ENCODE measurements at places on chromosomes 7 and 10. TPM values are rescaled to one million over a fixed set of nuclear protein-coding genes. Genes with fewer than 3 reads are reported as not detected.

DNA sequence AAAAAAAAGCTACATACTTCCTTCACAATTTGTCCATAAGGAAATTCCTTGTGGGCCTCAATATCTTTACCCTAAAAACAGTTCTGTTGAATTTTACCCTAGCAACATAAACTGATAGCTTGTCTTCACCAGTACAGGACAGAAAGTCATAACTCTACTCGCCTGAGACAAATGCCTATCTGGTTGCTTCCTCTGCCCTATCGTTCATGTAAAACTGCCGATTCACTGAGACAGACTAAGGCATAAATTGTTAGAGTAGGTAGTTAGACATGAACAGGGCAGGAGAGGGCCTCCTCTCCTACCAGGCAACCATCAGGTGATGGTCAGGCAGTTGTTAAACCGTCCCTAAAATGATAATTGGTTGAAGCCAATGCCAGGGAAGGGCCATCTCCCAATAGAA is 25.0 kb downstream of the IFIT3 start:
- no peak for DNase-seq
- peaks cover 45% of the 10 kb centered on the region for H3K4me1 ChIP-seq
- H3K27me3 ChIP-seq = no peaks in the 10 kb centered on the region
- H3K36me3 ChIP-seq = peaks cover 5% of the 10 kb centered on the region
- H3K27ac ChIP-seq = peak overlapping the region; percentile 98

DNA sequence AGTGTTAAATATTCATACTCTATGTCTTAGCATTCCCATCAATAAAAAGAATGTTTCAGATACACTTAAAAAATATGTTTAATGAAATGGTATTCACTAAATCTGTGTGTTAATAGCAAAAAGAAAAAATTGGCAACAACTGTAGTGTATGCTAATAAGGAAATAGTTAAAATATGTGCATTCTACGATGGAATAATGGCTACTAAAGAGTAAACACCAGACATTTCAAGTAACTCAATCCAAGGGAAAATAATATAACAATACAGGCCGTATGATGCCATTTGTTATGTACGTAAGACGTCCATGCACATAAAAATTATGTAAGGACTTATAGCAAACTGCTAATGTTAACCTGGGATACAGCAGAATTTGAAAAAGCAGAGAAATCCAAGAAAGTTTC is 46.6 kb downstream of the MAD1L1 start:
- peaks cover 20% of the 10 kb centered on the region for H3K4me1 ChIP-seq
- H3K27me3 ChIP-seq = no peaks in the 10 kb centered on the region
- no peak overlapping the region for H3K4me3 ChIP-seq
- H3K36me3 ChIP-seq = peaks cover 40% of the 10 kb centered on the region

DNA sequence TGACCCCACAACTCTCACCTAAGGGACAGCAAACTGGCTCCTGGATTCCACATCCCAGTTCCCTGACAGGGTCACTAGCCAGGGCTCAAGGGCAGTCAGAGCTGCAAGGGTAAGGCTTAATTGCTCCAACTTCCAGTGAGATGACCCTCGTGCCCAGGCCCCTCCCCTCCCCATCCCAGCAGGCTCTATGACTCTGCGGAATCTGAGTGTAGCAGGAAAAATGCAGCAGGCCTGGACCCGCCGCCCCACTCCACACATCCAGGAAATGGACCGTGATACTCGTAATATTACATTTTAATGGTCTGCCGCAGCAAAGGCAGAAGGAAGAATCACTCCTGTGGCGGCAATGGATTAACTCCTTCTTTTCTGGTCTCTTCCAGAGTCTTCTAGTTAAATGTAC is 91.7 kb upstream of the CHST15 start:
- H3K27ac ChIP-seq = no peak overlapping the region
- no peak for DNase-seq
- H3K4me3 ChIP-seq = no peak overlapping the region

DNA sequence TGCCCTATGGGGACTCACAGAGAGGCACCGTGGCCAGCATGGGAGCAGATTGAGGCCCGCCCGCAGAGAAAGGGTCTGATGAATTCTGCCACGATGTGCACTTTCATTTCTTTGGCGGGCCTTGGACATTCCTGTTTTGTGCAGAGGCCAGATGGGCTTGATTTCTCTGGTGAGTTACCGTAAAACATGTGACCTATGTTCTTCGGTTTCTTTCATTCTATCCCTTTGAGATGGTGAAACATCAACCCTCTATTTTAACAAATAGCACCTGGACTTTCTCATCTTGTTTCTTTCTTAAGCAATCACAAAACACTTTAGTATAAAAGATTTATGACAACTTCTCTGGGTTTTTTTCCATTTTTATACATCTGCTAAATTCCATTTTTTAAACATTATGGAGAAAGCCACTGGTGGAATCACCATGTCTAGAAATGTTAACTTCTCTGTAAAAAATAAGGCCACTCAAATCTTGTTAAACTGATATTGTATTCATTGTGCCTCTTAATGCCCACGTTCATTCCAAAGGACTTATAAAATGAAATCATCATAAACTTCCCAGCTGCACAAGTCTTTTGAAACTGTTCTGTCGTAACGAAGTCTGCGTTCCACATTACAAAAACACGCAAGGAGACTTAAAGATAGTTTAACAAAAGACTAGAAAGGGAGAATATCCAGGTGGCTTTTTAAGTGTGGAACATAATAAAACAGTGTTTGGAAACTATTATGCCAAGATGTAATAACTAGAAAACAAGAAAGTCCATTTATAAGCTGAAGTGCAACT is 21.4 kb upstream of the ODAD2 start:
- H3K4me3 ChIP-seq = no peak overlapping the region
- H3K36me3 ChIP-seq = no peaks in the 10 kb centered on the region
- H3K27ac ChIP-seq = no peak overlapping the region
- no peak for DNase-seq
- no peaks in the 10 kb centered on the region for H3K4me1 ChIP-seq

DNA sequence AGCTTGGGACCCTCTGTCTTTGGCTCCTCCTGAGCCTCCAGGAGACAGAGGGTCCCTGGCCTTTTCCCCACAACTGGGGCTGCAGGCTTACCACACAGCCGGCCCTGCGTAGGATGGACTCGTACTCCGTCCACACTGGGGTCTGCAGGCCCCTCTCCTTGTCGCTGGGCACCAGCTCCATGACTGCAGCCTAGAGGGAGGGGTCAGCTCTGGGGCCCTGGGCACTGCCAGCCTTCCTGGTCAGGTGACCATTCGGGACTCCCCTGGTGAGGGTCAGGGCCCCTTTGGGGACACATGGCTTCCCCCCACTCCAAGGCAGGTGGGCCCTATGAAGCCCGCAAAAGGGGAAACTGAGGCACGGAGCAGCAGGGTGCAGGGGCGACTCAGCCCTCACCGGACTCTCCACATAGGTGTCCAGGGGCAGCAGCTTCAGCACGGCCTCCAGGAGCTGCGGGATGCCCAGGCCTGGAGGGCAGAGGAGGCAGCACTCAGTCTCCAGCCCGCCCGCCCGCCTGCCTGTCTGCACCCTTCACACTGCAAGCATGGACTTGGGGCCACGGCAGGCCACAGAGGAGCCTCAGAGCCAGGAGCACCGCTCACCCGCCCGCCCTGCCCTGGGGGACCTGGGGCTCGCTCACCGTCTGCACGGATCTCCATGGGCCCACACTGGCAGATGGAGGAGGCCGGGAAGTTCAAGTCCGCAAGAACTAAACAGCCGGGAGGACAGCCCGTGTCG is 1.1 kb downstream of the FUOM start:
- no peak overlapping the region for H3K27ac ChIP-seq
- peaks cover 10% of the 10 kb centered on the region for H3K4me1 ChIP-seq
- H3K4me3 ChIP-seq = peak overlapping the region; percentile 82
- H3K27me3 ChIP-seq = no peaks in the 10 kb centered on the region

GRCh38 chr7:8254667-8255066 is 7.3 kb downstream of the ICA1 start:
- H3K27me3 ChIP-seq = peaks cover 13% of the 10 kb centered on the region
- no peak overlapping the region for H3K4me3 ChIP-seq
- no peaks in the 10 kb centered on the region for H3K36me3 ChIP-seq
- DNase-seq = no peak
- no peaks in the 10 kb centered on the region for H3K4me1 ChIP-seq
- H3K27ac ChIP-seq = peak overlapping the region; percentile 8

DNA sequence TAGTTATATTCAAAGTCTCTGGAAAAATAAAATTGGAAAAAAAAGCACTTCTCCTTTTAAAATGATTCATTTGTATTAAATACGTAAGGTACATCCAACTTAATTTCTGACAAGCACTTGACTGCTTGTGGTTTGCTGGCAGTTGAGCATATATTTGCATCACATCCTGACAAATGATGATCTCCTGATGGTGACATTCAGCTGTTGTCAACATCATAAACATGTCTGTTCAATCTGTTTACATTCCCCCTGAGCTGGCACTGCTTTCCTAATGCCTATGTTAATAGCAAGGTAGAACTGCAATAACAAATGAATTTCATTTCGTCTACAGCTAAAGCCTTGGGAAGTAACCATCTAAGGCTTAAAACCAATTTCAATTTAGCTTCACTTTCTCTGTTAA is 24.4 kb downstream of the TSPAN12 start:
- H3K36me3 ChIP-seq = peaks cover 34% of the 10 kb centered on the region
- H3K4me3 ChIP-seq = no peak overlapping the region
- DNase-seq = no peak

- peaks cover 25% of the 10 kb centered on the region for H3K4me1 ChIP-seq
- peak overlapping the region; percentile 94 for H3K27ac ChIP-seq
- peak overlapping the region; percentile 74 for H3K4me3 ChIP-seq
- H3K36me3 ChIP-seq = peaks cover 7% of the 10 kb centered on the region
Measured at GRCh38 chr10:95247200-95247880, 43.5 kb downstream of the PDLIM1 start.

DNA sequence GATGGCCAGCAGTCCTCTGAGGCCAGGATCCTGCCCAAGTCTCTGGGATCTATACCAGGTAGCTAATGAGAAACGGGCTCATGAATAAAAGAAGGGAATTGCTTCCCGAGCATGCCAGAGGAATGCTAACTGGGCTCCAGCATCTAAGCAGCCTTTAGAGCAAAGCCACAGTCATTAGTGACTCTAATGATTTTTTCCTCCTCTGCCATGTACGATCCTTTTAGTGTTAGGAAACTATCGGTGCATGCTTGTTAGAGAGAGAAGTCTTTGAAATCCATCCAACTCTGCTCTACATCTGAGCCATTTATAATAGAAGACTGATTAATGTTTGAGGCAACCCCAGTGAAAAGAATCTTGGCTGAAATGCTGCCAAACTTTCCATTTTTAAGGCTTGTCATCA is 124.9 kb upstream of the TCERG1L start:
- H3K4me1 ChIP-seq = no peaks in the 10 kb centered on the region
- H3K36me3 ChIP-seq = no peaks in the 10 kb centered on the region
- peak overlapping the region; percentile 8 for H3K4me3 ChIP-seq
- H3K27me3 ChIP-seq = peaks cover 45% of the 10 kb centered on the region
- no peak for DNase-seq
- H3K27ac ChIP-seq = peak overlapping the region; percentile 37

DNA sequence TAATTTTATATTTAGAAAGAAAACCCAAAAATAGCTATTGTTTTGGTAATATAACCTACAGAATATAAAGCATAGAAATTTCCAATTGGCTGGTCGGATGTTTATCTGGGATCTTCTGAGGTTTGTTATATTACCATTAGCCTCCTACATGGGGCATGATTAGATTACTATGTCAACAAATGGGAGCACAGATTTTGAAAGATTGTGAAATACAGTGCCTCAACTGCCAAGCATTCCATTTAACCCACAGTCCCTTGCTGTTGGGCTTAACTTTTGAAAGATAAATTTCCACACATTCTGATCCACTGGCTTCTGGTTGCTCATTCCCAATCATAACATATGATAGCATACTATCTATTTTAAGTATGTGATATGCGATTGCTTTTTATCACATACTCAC is 455.4 kb upstream of the C7orf33 start:
- H3K4me3 ChIP-seq = no peak overlapping the region
- no peak overlapping the region for H3K27ac ChIP-seq
- peaks cover 8% of the 10 kb centered on the region for H3K4me1 ChIP-seq
- no peak for DNase-seq
- H3K27me3 ChIP-seq = peaks cover 6% of the 10 kb centered on the region

DNA sequence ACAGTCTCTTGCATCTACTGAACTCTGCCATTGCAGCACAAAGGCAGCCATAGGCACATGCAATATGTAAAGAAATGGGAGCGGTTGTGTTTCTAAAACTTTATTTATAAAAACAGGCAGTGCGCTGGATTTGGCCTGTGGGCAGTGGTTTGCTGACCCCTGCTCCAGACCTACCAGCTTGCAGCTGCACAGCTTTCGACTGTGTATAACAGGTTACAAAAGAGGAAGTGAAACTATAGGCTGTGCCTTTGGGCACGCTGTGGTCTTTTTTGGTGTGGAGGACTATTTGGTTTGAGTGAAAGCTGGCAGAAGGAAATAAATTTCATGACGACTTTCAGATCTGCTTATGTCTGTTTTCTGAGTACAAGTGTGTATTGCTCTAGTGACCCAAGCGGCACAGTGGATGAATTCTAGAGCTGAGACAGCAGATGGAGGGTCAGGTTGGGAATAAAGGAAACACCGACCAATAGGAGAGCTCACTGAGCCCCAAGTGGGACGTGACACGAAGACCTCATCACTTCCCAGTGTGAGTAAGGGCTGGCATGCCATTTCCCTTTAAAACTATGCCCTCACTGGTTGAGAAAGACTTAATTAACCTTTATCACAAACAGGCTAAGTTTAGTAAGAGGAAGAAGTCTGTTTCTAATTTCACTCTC is 152.7 kb downstream of the ANK3 start:
- no peaks in the 10 kb centered on the region for H3K27me3 ChIP-seq
- no peak overlapping the region for H3K27ac ChIP-seq
- H3K36me3 ChIP-seq = peaks cover 4% of the 10 kb centered on the region
- H3K4me3 ChIP-seq = no peak overlapping the region
- DNase-seq = no peak

- H3K27me3 ChIP-seq = no peaks in the 10 kb centered on the region
- no peaks in the 10 kb centered on the region for H3K36me3 ChIP-seq
- H3K4me1 ChIP-seq = peaks cover 15% of the 10 kb centered on the region
- DNase-seq = no peak
- no peak overlapping the region for H3K4me3 ChIP-seq
Measured at GRCh38 chr10:4051011-4051640, 266.1 kb upstream of the KLF6 start.

DNA sequence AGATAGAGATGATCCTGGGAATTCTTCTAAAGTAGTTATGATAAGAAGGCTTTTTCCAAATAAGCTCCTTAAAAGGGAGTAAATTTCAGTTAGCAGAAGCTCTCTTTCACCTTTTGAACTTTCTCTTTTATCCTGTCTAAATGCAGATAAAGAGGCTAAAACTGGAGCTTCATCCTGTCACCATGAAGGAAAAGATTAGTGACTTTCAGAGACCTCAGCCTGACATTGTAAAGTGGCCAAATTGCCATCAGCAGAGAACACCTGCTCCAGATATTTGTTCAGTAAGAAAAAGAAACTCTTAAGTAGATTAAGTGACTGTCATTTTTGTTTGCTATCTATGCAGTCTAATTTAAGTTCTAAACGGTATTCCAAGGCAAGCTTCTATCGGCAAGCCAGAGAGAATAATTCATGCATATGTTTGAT is 18.3 kb downstream of the VWDE start:
- no peaks in the 10 kb centered on the region for H3K27me3 ChIP-seq
- no peak overlapping the region for H3K27ac ChIP-seq
- DNase-seq = no peak
- H3K4me3 ChIP-seq = no peak overlapping the region
- H3K36me3 ChIP-seq = peaks cover 3% of the 10 kb centered on the region
- H3K4me1 ChIP-seq = peaks cover 5% of the 10 kb centered on the region

- peak overlapping the region; percentile 74 for H3K4me3 ChIP-seq
- H3K4me1 ChIP-seq = peaks cover 10% of the 10 kb centered on the region
- DNase-seq = no peak
- H3K27ac ChIP-seq = peak overlapping the region; percentile 93
Measured at GRCh38 chr7:98354511-98355249, 46.2 kb downstream of the BAIAP2L1 start.

Gene TACC2
- 71.2 TPM for total RNA-seq

Gene SLC29A3
- 8.8 TPM for total RNA-seq

Gene RAB11FIP2
- 11.4 TPM for total RNA-seq

Gene CDHR1
- total RNA-seq = 0.93 TPM
